Endothelial cell of umbilical vein (primary cell): ENCODE measurements at places on chromosomes 3 and 15. TPM values are rescaled to one million over a fixed set of nuclear protein-coding genes. Genes with fewer than 3 reads are reported as not detected.
A peak's percentile ranks its signal among the peaks of the same experiment; 100 is the strongest.

GOLGA8T gene
- total RNA-seq: not detected in 2 replicates

DLL4 gene
- 55.2 and 75.8 TPM in 2 replicates for total RNA-seq

C3orf20 gene
- total RNA-seq: not detected in 2 replicates

LRRIQ4 gene
- total RNA-seq: not detected in 2 replicates

DNASE1L3 gene
- 0.95 and 0.99 TPM in 2 replicates for total RNA-seq

AMIGO3 gene
- total RNA-seq: 0.21 TPM in 1 of 2 replicates, not detected in the other

CELF6 gene
- total RNA-seq: 0.30 TPM in 1 of 2 replicates, not detected in the other

DAZL gene
- total RNA-seq: not detected in 2 replicates

SMCO1 gene
- total RNA-seq: not detected in 2 replicates

TGM5 gene
- not detected in 2 replicates for total RNA-seq

DNA sequence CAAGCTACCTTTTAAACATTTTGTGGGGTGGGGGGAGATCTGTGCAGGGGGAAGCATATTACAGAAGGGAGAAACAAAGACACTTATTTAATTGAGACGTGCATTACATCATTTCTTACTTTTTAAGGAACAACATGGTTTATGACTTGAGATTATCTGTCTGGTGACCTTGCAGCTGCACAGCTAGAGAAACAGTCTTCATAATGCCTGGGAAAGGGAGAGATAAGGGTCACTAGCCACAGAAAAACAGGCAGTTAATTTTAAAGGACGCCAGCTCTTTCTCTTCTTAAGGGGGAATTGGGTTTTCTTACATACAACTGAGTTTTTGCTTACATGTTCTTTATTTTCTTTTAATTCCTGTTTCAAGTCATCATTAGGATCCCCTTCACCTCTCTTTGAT, 147.9 kb downstream of the SST start:
- H3K27me3 ChIP-seq: no peaks in the 10 kb centered on the region
- H3K27ac ChIP-seq: no peak overlapping the region
- H3K36me3 ChIP-seq: no peaks in the 10 kb centered on the region
- H3K4me3 ChIP-seq: no peak overlapping the region

- no peak overlapping the region for H3K4me3 ChIP-seq
- no peak for DNase-seq
- H3K36me3 ChIP-seq: no peaks in the 10 kb centered on the region
- H3K27ac ChIP-seq: no peak overlapping the region
- no peaks in the 10 kb centered on the region for H3K4me1 ChIP-seq
Measured at GRCh38 chr3:98930413-98930812, 28.9 kb upstream of the DCBLD2 start.

DNA sequence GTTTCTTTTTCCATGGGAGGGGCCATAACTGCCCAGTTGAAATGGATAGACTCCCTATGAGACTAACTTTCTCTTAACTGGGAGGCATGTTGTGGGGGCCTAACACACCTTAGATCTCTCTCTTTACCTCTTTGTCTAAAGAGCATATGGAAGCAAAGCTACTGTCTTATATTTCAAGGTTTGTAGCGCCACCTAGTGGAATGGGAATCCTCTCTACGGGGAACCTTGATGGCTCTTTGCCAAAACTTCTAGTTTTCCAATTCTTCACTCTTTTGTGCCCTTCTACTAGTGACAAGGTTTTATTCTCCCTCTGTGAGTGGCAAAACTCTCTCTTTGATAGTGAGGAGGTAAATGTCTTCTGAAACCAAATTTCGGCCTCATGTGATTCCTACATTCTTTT, 1030.4 kb upstream of the CADM2 start:
- H3K27me3 ChIP-seq: no peaks in the 10 kb centered on the region
- no peak overlapping the region for H3K4me3 ChIP-seq
- DNase-seq: no peak
- no peak overlapping the region for H3K27ac ChIP-seq
- H3K4me1 ChIP-seq: no peaks in the 10 kb centered on the region

DNA sequence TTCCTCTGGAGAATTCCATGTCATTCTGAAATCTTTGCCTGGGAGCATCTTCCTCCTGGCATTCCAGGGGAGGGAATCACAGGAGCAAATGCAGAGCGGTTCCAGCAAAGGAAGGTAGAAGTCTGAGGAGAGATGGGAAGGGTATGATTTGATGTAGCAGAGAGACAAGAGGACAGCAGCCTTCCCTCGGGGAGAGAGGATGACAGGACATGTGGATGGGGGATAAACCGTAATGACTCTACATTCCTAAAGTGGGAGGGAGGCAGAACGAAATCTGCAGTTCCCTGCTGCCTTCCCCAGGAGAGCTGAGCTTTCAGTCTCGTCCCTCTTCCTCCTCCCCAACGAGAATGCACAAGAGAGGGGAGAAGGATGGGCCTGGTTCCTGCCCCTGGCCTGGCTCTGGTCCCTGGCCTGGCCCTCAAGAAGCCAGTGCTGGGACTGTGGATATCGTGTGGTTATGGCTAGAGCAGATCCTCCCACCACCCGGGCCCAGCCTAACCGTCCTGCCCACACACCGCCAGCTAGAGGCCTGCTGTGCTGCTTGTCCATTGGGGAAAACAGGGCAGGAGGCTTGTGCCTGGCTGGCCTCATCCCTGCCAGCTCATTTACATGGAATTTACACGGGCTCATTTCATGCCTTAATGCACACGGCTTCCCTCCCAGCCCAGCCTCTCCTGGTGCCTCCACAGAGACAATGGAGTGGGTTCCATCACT, 26.6 kb downstream of the SEMA7A start:
- peaks cover 3% of the 10 kb centered on the region for H3K4me1 ChIP-seq
- DNase-seq: no peak
- H3K36me3 ChIP-seq: no peaks in the 10 kb centered on the region
- H3K4me3 ChIP-seq: no peak overlapping the region

DNA sequence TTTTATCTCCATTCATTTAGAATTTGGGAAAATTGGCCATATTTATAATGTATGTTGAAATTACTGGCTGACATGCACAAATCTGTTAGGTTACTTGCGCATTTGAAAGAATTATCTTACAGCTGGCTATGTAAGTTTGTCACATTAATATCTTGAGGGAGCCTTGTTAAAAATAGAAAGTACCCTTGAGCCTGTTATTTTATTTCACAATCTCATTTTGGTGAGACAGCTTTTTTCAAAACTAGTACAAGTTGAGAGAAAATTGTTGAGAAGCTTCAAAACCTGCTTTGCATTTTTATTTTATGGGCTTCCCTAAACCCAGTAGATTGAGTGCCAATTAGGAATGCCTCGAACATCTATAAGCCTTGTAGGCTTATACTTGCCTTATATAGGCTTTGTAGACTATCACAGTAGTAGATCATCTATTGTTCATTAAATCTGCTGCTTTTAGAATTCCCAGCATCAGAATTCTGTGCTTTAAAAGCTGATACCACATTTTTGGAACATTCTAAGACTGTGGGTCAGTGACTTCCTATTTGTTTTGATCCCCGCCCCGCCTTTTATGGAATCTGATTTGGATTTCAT, 6.3 kb downstream of the IDH3A start:
- no peaks in the 10 kb centered on the region for H3K27me3 ChIP-seq
- H3K27ac ChIP-seq: no peak overlapping the region
- no peak overlapping the region for H3K4me3 ChIP-seq
- DNase-seq: no peak
- peaks cover under 1% of the 10 kb centered on the region for H3K4me1 ChIP-seq

DNA sequence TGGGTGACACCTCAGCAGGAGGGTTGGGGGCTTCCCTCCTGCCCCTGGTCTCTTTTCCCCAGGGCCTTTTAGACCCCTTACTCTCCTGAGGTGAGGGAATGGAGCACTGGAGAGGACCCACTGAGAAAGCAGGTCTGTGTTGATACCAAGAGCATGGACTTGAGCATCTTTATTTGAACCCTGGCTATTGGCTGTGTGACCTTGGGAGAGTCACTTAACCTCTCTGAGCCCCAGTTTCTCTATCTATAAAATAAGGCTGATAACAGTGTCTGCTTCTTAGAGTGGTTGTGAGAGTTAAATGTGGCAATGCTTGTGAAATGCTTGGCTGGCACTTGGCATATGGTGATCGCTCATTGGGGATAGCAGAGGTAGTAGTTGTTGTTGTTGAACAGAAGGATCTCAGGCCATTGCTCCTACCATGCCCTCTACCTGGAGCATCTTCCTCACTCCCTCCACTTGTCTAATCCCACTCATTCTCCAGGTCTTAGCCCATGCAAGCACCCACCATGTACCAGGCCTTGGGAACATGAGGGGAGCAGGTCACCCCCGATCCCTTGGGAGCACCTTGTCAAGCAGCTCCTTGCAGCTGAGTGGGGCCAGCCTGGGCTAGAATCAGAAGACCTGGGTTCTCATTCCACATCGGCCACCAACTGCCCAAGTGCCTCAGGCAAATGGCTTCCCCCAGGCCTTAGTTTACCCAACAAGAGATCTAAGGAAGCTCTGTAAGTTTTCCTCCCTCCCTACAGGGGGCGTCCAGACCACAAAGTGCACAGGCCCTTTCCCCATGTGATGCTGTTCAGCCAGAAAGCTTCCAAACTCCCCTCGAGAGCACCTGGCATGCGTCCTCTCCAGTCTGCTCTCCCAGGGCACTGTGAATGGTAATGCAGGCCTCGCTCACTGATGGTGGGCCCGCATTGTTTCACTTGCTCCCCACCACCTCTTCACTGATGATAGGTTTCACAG, 96.7 kb downstream of the LSM3 start:
- no peaks in the 10 kb centered on the region for H3K4me1 ChIP-seq
- peak; percentile 11 for DNase-seq
- H3K36me3 ChIP-seq: no peaks in the 10 kb centered on the region
- no peaks in the 10 kb centered on the region for H3K27me3 ChIP-seq

DNA sequence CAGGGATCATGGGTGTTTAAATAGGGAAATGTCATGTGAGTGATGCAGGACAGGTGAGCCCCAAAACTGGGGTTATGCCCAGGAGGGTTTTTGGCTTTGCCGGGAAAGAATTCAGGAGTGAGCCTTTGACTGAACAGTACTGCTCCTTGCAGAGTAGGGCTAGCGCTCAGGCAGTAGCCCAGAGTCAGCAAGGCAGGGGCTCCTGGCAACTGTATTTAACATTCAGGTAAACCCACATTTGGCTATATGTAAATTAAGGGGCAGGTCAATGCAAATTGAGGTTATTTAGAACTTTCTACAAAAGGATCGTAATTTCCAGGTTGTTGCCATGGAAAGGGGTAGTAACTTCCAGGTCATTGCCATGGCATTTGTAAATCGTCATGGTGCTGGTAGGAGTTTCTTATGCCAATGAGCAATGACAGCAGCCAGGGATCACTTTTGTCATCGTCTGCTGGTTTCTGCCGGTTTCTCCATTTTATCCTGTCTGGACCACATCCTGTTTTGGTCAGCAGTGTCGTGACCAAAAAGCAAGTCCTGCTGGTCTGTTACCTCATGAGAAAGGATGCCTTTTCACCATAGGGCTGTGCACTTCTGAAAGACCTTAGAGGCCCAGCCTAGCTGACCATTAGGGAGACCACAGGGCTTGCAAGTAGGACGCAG, 24.3 kb downstream of the MTHFS start:
- no peaks in the 10 kb centered on the region for H3K36me3 ChIP-seq
- no peaks in the 10 kb centered on the region for H3K4me1 ChIP-seq
- no peak overlapping the region for H3K4me3 ChIP-seq
- no peak for DNase-seq
- H3K27me3 ChIP-seq: no peaks in the 10 kb centered on the region

DNA sequence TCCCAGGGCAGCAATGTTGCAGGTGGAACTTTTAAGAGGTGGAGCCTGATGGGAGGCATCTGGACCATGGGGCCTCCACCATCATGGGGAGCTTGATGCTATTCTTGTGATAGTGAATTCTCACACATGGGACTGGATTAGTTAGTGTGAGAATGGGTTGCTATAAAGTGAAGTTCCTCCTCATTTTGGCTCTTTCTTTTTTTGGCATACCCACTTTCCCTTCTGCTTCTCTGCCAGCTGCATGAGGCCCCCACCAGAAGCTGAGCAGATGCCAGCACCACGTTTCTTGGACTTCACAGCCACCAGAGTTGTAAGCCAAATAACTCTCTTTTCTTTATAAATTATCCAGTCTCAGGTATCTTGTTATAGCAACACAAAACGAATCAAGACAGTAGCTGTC, 101.0 kb downstream of the PEX5L start:
- H3K4me3 ChIP-seq: no peak overlapping the region
- H3K27ac ChIP-seq: no peak overlapping the region
- no peaks in the 10 kb centered on the region for H3K27me3 ChIP-seq
- H3K36me3 ChIP-seq: no peaks in the 10 kb centered on the region
- no peak for DNase-seq

DNA sequence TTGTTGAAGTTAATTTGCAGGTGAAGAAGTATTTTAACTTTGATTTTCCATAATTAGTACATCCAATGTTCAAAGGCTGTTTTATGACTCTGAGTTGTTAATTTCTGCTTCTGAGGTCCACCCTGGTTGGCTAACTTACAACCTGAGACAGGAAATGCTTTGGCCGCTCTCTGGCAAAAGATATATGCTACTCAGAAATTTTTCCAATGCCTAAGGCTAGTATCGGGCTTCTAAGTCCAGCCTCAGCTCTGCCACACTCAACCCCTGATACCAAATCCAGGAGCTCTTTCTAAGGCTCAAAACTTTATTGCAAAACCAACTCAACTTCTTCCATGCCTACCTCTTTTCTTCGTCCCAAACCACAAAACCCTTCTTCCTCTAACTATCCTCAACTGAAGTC, 192.9 kb downstream of the NEK10 start:
- H3K4me3 ChIP-seq: no peak overlapping the region
- H3K27me3 ChIP-seq: no peaks in the 10 kb centered on the region
- H3K36me3 ChIP-seq: no peaks in the 10 kb centered on the region
- no peak for DNase-seq
- H3K4me1 ChIP-seq: no peaks in the 10 kb centered on the region

GRCh38 chr3:73379465-73379864, 245.3 kb downstream of the PDZRN3 start:
- H3K27me3 ChIP-seq: no peaks in the 10 kb centered on the region
- no peak overlapping the region for H3K4me3 ChIP-seq
- no peak overlapping the region for H3K27ac ChIP-seq
- H3K4me1 ChIP-seq: peaks cover 10% of the 10 kb centered on the region
- DNase-seq: peak; percentile 27

DNA sequence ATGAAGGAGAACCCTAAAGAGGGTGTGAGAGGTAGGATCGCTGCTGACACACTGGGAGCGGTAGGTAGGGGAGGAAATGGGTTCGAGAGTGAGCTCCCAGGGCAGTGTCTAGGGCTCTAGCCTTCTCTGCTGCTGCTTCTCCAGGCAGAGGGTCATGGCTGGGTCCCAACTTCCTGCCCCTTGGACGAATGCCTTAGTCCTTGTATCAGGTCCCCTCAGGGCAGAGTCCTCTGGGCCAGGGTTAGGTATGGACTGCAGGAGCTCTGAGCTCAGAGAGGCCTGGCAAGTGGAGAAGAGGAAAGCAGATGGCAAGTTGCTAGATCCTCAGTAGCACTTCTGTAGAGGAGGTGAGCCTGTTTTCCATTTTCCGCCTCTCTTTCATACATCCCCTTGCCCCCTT, 2.9 kb downstream of the CORO2B start:
- H3K36me3 ChIP-seq: no peaks in the 10 kb centered on the region
- no peak overlapping the region for H3K27ac ChIP-seq
- no peak overlapping the region for H3K4me3 ChIP-seq

DNA sequence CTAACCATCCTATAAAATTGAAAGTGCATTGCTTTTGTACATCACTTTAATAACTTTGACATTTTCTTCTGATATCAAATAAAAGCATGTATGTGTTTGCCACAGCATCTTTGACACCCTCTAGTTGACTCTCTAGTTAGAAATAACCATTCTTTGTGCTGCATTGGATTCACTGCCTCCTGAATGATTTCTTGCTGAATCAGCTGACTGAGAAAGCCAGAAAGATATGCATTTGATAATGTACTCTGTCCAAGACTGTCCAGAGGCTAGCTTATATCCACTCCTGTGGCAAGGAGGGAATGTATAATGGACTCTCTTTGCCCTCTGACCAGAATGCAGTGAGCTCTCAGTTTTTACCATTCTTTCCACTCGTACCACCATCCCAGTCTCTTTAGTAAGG, 6.2 kb downstream of the RAB11A start:
- no peak overlapping the region for H3K27ac ChIP-seq
- peaks cover 22% of the 10 kb centered on the region for H3K4me1 ChIP-seq
- peaks cover 14% of the 10 kb centered on the region for H3K36me3 ChIP-seq
- DNase-seq: no peak
- no peaks in the 10 kb centered on the region for H3K27me3 ChIP-seq
- no peak overlapping the region for H3K4me3 ChIP-seq
